ENCODE measurements at places on chromosomes 5 and 9.

DNA sequence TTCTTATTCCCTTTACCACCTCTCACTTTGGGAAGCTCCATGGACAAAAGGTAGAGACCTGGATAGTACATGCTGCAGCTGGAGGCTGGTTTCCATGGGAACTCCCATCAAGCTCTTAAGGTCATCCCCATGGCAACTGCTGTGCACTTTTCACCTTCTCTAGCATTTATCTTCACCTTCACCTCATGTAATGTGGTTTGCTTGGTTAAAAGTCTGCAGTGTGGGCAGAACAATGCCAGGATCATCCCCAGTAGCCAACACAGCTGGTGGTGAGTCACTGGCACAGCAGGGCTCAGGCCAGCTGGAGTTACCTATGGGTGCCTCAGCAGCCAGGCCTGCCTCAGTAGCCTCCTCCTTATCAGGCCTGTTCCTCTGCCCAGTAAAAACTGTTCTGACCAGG, 210.5 kb downstream of the GRIA1 start:
- DNase-seq: no peak

DNA sequence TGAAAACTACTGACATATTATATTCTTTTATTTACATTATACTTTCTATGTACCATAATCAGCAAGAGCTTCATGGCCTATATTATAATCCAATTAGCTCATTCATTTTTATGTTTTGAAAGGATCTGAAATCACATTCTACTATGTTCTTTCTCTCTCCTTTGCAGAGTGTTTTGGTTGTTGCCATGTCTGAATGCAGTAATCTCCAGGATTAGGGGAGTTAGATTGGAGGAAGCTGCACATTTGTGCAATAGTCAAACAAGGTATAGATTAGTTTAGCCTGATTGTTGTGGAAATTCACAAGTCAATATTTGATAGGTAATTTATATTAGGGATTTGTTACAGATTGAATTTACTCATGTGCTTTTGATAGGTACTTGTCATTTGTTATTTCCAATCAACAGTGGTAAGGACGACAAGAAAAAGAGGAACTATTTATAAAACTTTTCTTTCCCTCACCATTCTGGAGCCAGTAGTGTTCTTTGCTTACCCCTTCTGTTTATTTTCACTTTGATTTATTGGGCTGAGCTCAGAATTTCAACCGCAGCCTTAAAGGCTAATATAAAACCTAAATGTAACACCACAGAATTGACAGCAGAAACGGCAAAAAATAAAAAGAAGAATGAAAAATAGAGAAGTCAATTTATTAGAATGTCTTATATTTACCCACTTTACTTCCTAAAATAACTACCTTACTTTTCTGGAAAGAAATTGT, 597.0 kb downstream of the CHSY3 start:
- DNase-seq: peak; percentile 6

DNA sequence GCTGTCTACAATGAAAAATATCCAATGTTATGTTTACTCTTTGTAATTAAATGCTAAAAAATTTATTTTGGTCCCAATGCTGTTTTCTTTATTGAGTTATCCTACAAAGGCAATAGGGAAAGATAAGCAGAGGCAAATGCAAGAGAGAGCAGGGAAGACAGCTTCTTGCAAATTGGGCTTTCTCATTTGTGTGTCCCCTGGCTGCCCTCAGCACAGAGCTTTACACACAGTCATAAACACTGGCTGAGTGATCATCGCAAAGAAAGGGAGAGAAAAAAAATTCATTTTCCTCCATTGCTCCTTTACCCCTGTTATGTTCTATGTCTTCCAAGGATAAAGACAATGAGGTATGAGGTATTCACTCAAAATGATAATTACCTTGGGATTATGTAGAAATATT, 2.3 kb upstream of the TSSK1B start:
- no peak for DNase-seq

- peak; percentile 77 for DNase-seq
Observed at GRCh38 chr9:98410185-98410697, 154.8 kb upstream of the TBC1D2 start.

DNA sequence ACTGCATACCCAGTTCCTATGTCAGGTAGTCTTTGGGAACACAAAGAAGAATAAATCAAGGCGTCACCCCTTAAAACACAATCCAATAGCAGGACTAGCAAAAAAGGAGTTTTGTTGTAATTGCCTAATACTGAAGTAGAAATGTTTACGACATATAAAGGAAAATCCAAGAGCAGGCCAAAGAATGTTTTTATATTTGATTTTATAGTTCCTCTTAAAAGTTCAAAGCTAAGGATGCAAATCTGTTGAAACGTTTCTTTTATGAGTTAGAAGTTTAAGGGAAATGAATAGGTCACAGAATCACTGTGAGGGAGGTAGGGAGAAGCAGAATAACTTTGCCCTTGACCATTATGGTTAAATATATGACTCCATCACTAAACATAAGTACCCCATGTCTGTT, 136.1 kb downstream of the PAM start:
- no peak for DNase-seq

- no peak for DNase-seq
Observed at GRCh38 chr5:138605254-138605972, 30.2 kb upstream of the HSPA9 start.

GRCh38 chr5:138659561-138659960, 84.4 kb upstream of the HSPA9 start:
- DNase-seq: no peak

DNA sequence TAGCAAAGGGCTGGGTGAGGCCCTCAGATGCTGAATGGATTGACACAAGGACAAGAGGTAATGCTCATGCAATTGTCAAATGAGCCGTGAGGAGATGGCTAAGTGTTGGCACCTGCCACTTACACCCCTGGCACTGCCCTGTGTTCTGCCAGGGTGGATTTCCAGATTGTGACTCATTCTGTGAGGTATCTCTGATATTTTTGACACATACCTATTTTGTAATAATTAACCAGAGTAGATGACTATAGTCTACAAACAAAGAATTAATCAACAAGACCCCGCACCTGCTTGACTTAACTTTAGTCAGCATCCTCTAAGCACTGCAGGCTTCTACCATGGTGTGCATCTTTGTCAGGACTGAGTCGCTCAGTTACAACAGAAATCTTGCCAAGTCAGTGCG, 200.8 kb downstream of the DIRAS2 start:
- no peak for DNase-seq

GRCh38 chr5:37576552-37576951, 197.4 kb downstream of the WDR70 start:
- no peak for DNase-seq

DNA sequence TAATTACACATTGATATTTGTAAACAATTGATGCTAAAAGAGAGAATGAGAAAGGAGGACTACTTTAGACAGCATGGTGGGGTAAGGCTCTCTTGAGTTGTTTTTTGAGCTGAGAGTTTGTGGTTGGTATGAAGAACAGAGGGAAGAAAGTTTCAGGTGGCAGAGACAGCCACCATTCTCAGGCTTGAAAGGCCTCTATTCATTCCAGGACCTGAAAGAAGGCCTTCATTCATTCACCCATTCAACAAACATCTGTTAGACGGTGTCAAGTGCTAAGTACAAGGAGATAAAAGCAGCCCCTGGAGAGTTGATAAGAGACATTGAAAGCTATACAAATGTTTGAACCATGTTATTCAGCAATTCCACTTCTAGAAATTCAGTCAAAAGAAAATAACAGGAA, 21.7 kb upstream of the ADAM19 start:
- DNase-seq: no peak

GRCh38 chr5:65981548-65981947, 55.2 kb downstream of the ERBIN start:
- no peak for DNase-seq

DNA sequence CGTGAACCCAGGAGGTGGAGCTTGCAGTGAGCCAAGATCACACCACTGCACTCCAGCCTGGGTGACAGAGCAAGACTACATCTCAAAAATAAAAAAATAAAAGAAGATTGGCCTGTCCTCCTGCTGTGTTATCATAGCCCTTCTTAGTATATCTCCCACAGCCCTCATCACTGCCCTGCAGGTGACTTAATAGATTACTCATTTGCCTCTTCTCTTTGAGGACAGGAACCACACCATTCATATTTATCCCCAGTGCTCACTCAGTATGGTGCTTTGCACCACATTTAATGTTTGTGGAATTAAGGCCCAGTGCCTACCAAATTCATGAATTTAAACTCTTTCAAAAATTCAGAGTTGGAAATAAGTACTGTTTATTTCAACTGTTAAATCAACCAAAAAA, 10.3 kb downstream of the IDNK start:
- DNase-seq: no peak

GRCh38 chr5:31366941-31367340, 165.0 kb downstream of the DROSHA start:
- DNase-seq: peak; percentile 75

DNA sequence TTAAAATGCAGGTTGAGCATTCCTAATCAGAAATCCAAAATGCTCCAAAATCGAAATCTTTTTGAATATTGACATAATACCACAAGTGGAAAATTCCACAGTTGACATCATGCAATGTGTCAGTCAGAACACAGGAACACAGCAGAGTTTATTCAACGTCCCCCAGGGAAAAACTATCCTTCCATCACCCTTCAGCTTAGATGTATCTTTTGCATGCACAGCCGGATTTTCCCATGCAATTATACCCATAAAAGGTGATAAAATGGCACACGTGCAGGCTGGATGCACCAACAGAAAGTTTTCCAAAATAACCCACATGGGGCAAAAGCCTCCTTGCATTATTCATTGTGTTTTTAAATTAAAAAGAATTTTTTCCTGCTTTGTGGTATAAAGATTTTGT, 71.2 kb downstream of the RAB24 start:
- no peak for DNase-seq

- DNase-seq: no peak
Observed at GRCh38 chr5:158483281-158483860, 616.3 kb downstream of the EBF1 start.

- peak; percentile 21 for DNase-seq
Observed at GRCh38 chr5:6376974-6377520, 1.3 kb downstream of the MED10 start.

- DNase-seq: no peak
Observed at GRCh38 chr5:149773291-149774095, 43.4 kb downstream of the PPARGC1B start.

DNA sequence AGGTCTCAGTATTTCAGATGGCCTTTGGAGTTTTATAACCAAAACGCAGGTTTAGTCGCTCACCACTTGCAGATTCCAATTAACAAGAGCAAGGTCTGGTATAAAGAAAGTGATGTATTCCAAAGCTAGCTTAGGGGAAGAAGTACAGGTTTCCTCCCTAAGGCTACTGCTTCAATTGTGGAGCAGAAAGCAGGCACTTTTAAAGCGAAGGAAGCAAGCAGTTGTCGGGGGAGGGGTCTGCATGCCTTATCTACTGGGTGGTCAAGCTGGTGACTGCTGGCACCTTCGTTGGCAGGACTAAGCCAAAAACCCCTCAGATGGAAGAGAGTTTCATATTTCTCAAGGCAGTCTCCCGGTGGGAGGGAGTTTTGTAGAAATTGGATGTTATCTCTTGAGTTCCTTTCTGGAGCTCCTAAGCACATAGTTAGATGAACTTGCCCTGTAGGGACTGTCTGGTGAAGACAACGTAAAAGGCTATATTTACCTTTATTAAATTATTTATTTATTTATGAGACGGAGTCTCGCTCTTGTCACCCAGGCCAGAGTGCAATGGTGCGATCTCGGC, 1.6 kb upstream of the TMEM245 start:
- no peak for DNase-seq

GRCh38 chr5:57503433-57503832, 20.8 kb upstream of the ACTBL2 start:
- DNase-seq: peak; percentile 68

GRCh38 chr5:136225796-136226195, 32.8 kb upstream of the SMIM32 start:
- no peak for DNase-seq

Data from fibroblast of skin of abdomen (primary cell).